ENCODE measurements at places on chromosomes 2 and 18.

DNA sequence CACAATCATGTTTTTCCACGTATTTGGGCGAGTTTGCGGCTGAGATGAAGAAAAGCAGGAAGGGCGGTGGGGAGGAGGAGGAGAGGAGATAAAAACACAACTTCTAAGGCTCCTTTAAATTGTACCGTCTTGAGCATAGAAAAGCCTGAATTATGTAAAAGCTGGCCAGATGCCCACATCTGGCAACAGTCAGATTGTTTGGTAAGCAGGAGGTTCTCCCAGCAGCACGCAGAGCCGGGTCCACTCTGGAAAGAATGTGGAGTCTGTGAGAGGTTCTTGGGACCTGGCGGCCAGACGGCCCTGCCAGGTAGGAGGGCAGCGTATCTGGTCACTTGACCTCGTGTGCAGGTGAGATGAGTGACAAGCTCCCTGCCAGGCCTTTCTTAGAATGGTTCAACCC, 215.3 kb upstream of the APCDD1 start:
- no peak for DNase-seq

DNA sequence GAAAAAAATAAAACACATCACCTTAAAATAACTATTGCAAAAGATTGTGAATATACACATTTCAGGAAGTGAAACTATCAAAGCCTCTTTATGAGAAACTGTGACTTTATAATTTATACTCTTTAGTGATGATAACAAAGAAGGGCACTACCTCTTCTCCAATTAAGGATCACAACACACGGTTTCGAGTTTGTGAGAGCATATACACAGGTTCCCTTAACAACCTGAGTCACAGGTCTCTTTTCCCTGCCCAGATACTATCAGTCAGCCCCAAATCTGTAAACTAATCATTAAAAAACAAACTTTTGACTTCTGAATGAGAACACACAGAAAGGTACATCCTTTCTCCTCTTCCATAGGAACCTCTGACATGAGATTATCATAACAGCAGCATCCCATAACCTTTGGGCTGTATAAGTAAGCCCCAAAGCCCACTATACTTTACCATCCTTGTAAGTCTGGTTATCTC, 44.9 kb downstream of the PTPN2 start:
- no peak for DNase-seq

GRCh38 chr2:232026910-232027309, 65.4 kb downstream of the DIS3L2 start:
- no peak for DNase-seq

DNA sequence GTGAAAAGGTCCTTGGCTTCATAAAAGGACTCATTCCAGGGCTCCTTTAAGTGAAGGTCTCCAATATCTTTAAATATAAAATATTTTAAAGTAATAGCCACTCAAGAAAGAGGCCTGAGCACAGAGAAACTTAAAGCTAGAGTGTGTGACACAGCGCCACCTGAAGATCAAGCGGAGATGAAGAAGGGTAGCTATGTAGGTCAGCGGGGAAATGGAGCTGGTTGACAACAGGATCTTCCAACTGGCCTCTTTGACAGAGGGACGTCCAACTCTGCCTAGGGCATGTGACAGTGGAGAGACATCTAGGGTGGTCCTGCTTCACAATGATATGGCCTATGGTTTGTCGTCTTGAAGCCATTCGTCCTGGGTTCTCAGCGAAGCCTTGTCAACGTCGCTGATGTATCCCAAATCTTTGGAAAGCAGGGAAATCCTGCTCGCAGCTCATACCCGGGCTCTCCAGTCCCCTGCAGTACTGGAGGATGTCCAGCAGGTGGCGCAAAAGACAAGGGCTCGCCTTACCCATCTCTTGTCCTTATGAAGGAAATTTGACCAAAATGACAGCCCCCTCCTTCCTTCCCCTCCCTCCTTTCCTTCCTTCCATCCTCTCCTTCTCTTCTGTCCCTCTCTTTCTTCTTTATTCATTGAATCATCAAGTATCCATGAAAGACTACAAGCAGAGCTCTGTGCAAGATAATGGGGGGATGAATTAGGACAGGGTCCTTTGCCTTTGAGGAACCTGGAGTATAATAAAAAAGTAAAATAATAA, 59.6 kb downstream of the LONRF2 start:
- no peak for DNase-seq

- no peak for DNase-seq
Measured at GRCh38 chr18:3683483-3683882, 233.5 kb downstream of the TGIF1 start.

DNA sequence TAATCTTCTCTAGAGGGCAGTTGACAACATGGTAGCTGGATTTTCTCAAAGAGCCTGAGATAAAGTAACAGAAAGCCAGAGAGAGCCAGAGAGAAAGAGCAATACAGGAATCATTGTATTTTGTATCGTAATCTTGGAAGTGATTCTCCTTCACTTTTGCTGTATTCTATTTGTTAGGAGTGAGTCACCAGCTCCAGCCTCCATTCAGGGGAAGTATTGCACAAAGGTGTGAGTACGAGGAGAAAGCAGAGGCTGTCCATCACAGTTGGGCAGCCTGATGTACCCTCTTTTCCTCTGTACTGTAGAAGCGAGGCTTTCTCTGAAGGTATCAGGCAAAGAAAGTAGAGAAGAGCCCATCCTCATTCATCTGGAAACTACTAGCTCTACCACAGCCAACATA, 176.8 kb downstream of the KCNS3 start:
- no peak for DNase-seq

GRCh38 chr2:159091381-159091780, 122.9 kb downstream of the TANC1 start:
- no peak for DNase-seq

- no peak for DNase-seq
Measured at GRCh38 chr2:193556766-193557470, 1362.2 kb upstream of the TMEFF2 start.

DNA sequence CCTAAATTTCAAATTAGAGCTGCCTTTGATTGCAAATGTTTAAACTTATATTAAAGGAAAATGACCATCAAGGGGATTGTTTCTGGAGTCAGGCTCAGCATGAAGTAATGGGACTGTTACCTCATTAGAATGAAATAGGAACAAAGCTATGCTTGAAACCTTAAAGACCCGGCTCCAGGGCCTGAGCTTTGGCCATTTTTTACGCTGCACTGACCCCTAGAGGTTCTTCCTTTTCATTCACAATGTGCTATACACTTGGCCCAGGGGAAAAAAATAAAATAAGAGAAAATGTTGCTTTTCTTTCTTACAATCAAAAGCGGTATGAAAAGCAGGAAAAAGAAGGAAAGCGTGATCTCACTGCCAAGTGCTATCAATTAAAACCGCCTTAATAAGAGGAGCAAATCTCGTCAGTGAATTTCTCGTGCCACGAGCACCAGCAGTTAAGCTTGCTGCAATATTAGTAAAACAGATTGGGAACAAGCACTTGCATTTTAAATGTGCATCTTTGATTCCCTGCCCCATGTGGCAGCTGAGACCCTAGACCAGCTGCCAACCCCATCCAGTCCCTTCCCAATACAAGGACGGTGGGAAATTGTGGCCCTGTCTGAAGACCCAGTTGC, 96.6 kb downstream of the MBD2 start:
- DNase-seq, result no peak

- DNase-seq, result no peak
Measured at GRCh38 chr2:108169982-108170625, 69.7 kb upstream of the SULT1C3 start.

DNA sequence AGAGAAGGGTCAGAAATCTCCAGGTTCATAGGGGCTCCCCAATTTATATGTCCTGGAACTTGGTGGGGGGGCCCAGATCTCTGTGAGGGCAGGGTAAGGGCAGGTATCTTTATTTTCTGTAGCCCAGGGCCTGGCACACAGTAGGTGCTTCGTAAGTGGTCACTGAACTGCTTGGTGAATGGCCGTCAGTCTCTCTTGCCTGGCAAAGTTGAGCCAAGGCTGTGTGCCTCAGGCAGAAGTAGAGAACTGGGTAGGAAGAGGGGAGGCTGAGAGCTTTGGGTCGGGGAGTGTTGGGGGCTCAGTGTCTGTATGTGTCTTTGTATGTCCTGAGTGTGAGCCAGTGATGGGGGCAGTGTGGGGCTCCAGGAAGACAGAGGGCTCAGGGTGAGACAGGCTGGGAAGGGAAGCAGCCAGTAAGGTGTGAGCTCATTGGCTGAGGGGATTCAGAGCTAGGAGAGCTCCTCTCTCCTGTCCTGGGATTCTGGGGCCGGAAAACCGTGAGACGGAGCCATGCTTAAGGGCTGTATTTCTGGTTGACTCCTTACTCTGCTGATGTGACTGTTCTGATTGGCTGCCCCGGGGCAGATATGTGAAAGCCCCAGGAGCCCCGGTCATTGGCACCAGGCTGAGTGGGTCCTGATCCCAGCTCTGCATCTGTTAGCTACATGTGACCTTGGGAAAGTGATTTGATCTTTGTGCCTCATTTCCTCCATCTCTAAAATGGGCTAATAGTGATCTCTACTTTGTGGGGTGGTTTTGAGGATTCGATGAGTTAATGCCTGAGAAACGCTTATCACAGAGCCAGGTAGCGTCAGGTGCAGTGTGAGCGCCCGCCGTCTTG, 30.3 kb downstream of the STEAP3 start:
- no peak for DNase-seq

- DNase-seq, result no peak
Measured at GRCh38 chr2:51218047-51218446, 186.1 kb upstream of the NRXN1 start.

GRCh38 chr2:61125798-61126197, 36.2 kb upstream of the C2orf74 start:
- DNase-seq, result no peak

- DNase-seq, result no peak
Measured at GRCh38 chr2:88852753-88853402, 161.4 kb downstream of the RPIA start.

DNA sequence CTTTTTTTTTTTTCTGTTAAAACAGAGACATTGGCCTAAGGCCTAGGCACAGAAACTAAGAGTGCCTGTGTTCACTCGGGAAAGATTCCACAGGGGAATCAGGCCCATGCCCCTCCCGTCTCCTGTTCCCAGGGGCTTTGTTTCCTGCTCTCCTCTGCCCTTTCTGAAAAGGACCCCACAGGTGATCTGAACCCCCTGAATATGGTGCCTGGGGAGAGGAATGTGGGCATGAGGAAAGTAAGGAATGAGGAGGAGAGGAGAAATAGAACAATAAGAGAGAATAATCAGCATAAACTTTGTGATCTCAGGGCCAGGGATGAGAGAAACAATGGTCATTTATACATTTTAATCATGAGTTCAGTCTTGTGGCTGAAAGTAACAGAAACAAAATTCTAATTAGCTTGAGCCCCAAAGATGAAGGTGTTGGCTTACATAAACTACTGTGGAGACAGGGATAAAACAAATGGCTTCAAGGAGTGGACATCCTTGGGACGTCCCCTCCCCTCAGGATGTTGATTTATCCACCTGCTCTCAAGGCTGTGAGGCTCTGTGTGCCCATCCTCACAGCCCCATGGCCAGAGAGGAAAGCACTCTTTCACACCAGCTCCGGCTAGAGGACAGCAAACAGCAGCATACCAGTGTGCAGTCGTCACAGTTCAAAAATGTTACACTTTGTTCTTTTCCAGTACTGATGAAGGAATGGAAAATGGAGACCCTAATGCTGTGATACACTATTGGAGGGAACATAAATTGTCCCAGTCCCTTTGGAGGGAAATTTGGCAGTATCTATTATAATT, 46.4 kb upstream of the MRPL33 start:
- no peak for DNase-seq

- no peak for DNase-seq
Measured at GRCh38 chr2:43280994-43281393, 54.6 kb upstream of the ZFP36L2 start.

GRCh38 chr2:217827430-217828201, 175.2 kb downstream of the TNS1 start:
- DNase-seq, result no peak

- DNase-seq, result no peak
Measured at GRCh38 chr2:240458900-240459391, 23.5 kb downstream of the GPC1 start.

GRCh38 chr2:129318581-129319421, 660.7 kb upstream of the RAB6C start:
- DNase-seq, result no peak

DNA sequence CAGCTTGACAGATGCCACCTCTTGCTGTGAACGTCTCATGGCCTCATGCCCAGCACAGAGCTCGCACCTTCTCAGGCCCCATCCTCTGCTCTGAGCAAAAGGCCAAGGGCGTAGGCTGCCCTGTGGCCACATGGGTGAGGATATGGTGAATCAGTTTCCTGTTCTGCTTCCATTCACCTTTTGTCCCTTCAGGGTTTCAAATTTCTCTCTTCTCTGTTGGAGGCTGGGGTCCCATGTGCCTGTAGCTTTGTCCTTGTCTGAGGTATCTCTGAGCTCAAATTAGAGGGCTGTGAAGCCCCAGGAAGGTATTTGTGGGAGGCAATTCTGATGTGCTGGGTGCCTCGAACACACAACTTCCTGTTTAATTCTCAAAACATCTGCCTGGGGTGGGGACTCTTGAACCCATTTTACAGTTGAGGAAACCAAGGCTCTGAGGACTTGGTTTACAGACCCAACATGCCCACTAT, 29.0 kb downstream of the ZAP70 start:
- DNase-seq, result no peak

DNA sequence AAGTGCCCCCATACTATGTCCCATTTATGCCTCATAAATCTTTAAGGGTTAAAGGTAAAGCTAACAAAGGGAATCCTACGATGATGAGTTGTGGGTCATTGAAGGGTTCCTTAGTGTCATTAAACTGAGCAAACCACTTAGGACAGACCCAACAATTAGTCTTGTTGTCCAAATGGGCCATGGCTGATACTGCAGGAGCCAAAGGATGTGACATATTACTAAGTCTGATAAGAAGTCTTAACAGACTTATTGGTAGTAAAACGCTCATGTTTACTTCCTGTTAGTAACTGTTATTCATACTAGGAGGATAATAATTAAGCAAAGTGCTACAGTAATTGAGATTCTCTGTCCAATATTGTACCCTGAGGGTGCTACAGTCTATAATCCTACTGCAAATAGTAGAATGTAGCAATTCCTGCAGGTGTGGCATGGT, 96.8 kb downstream of the PTPN4 start:
- no peak for DNase-seq

DNA sequence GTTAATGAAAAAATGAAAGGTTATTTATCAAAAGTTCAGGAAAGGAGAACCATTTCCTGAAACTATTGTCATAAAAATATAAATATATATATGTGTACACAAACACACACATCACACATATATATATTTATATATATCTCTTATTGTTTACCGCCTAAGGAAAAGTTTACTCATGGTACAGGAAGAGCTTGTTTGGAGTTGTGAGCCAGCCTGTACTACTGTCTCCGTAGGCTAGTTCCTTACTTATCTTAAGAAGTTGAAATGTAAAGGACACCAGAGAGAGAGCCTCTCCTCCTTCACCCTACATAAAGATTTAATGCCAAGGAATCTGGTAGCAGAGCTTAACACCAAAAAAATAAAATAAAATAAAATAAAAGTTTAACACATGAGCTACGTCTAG, 19.6 kb downstream of the DSC1 start:
- DNase-seq, result no peak

DNA sequence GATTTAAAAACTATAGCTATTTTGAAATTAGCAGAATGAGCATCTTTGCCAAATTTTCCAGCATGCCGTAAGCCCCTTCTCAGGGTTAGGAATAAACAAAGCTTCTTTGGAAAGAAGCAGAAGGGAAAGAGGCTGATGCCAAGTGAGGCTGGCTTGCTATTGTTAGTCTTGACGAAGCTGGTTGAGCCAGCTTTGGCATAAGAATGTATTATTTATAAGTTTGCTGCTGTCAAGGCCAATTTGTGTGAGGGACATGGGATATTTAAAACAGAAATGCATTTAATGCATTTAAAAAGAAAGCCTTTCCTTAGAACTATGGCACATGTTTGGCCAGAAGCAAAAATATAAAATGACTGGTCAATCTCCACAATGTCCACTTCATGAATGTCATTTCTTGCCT, 52.5 kb upstream of the TTN start:
- DNase-seq, result no peak

All from esophagus squamous epithelium (tissue), 5 donors.